AG04450 (cell line): ENCODE measurements at places on chromosomes 13 and 19. TPM values are rescaled to one million over a fixed set of nuclear protein-coding genes. Genes with fewer than 3 reads are reported as not detected.

The GPR12 gene
- not detected in 2 replicates for polyA plus RNA-seq

The ZNF492 gene
- polyA plus RNA-seq, result 0.14 and 0.22 TPM in 2 replicates

The ZNF541 gene
- polyA plus RNA-seq, result not detected in 2 replicates

The PRR19 gene
- 0.40 and 0.92 TPM in 2 replicates for polyA plus RNA-seq

The SLC17A7 gene
- 0.02 and 0.04 TPM in 2 replicates for polyA plus RNA-seq

The ASF1B gene
- 2.8 and 2.9 TPM in 2 replicates for polyA plus RNA-seq

GRCh38 chr13:30359991-30360390 is 52.6 kb upstream of the KATNAL1 start:
- no peak for DNase-seq

GRCh38 chr13:74452176-74452575 is 318.0 kb upstream of the KLF12 start:
- DNase-seq, result no peak

GRCh38 chr13:67437244-67437643 is 207.1 kb upstream of the PCDH9 start:
- DNase-seq, result no peak

DNA sequence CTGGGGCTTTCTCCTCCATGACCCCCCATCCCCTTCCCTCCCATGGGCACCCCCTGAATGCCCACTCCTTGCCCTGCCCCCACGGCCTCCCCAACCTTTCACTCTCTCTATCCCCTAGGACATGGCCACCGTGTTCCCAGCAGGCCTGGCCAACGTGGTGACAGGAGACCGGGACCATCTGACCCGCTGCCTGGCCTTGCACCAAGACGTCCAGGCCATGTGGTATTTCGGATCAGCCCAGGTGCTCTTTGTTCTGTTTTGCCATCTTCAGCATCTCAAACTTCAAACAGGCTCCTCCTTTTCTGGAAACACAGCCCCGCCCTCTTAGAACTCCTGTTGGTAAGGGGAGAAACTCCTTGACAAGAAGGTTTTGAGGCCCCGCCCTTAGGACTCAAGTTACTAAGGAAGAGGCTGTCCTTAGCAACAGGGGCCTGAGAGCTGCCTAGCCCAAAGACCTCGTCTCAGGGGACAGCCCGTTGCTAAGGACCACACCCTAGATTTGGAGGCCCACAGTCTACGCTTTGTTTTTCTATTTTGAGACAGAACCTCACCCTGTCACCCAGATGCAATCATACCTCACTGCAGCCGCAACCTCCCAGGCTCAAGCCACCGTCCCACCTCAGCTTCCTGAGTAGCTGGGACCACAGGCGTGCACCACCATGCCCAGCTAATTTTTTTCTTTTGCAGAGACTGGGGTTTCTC is 5.1 kb upstream of the FLT3LG start:
- DNase-seq, result no peak

DNA sequence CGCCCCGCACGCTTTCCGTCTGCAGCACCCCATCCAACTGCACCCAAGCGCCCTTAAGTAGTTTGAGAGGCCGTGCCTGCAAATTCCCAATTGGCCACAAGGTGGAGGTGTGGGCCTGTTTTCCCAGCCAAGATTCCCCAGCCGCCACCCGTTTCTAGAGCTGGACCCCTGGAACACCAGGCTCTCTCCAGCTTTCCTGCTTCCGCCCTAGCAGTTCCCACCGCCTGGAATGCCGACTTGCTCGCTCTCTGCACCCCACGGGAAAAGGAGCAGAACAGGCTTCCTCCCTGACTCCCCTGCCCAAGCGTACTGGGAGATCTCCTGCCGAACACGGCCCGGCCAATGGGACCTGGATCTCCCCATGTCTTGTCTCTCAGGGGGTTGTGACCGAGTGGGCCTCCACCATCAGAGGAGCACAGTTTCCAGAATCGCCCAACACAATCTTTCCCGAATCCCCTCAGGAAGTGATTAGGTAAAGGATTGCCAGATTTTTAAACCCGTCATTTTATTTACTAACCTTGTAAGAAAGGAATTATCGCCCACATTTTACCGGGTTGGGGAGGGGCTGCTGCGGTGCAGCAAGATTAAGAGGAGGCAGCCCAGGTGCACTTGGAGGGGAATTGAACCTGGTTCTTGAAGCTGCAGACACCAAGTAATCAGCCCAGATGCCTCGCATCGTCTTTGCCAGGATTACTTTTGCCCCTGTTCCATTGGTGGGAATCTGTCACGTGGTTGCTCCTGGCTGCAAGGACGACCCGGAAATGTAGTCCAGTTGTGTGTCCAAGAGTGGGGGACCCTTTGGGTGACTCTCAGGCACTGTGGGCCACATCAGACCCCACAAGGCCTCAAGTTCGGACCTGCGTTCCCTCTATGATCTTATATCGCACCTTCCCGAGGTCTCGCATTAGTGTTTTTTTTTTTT is 3.5 kb upstream of the NAPSA start:
- peak; percentile 65 for DNase-seq

- no peak for DNase-seq
Measured at GRCh38 chr13:24680258-24680920, at the start of gene ATP12A. Gene ATP12A, plus strand, starts transcription at chr13:24680408. Its CDS starts 336 bp downstream, at chr13:24680744.

DNA sequence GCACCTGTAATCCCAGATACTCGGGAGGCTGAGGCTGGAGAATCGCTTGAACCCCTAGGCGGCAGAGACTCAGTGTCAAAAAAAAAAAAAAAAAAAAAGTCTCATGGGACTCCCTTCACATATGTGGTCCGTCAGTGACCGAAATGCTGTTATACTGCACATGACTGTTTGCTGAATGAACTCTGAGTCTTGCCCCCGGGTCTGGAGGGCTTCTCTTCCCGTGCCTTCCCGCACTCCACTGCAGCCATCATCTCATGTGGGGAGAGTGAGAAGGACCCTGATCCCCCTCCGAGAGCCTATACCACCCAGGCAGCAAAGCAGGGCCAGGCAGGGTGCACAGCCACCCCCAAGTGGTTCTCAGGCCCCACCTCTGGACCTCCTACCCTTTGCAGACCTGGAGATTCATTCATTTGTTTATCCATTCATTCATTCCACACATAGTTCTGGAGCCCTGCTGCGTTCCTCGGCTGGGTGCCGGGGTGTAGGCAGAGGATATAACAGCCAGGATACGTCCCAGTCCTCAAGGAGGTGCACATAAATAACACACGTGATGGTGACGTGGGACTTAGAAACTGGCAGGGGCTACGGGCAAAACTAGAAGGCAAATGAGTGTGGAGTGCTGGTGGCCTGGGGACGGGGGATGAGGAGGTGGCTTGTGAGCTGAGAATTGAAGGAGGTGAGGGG is 14.2 kb downstream of the NDUFA11 start:
- DNase-seq, result peak; percentile 46

- no peak for DNase-seq
Measured at GRCh38 chr13:26266311-26266710, 12.4 kb downstream of the CDK8 start.

- DNase-seq, result peak; percentile 98
Measured at GRCh38 chr19:44741841-44742329, 6.6 kb upstream of the BCL3 start.
